NCI-H2227 treated with DMSO at 0.1 percent for 48 hours (cell line): ENCODE measurements at places on chromosomes 4 and X.

DNA sequence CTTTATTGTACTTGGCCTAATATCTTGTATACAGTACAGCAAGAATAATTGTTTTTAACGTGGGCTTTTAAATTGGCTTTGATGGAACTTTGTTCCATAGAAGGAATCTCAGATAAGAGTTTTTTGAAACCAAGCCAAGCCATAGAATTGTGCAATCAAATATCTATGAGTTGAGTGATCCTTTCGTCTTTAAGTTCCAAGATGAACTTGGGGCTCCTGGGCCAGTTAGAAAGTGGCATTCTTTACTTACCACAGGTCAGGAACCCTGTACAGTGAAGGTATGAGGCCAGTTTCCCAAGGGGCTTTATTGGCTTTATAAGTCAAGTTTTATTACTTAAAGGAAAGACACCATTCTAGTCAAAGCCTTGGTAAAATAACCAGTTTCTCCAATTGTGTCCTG is 2104.2 kb downstream of the PCDH7 start:
- no peak for DNase-seq

DNA sequence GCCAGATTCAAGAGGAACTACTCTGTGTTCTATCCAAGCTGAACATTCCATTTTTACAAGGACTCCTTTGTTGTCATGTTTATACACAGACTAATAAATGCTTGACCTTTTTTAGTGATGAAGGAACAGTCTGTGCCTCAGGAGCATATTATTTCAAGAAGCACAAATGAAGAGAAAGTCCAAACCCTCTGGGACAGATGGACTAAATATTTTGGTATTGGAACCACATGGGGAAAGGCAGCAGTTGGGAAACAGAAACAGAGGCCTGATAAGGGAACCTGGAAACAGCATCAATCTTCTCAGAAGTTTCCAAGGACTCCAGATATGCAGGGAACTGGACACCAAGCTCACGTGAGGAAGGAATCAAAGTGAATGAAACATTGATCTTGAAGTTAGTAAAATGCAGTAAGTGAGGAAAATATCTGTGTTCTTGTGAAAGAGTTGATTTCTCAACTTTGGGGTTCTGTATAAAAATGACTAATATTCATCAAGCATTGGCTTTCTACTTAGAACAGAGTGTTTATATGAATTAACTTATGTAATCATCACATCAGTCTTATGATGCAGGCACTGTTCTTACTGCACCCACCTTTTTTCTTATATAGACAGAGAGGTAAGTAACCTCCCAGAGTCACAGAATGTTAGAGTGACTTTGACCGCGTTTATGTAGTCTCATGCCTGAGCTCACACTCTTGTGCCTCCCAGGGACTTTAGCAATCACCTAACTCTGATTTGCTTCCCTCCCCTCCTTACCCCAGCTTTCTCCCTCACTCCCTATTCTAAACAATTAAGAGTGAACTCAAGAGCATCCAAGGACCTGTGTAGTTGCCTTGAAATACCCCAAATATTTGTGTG is 148.9 kb upstream of the JADE1 start:
- DNase-seq, result no peak

GRCh38 chr4:164949448-164950143 is 27.9 kb downstream of the TRIM61 start:
- DNase-seq, result no peak

DNA sequence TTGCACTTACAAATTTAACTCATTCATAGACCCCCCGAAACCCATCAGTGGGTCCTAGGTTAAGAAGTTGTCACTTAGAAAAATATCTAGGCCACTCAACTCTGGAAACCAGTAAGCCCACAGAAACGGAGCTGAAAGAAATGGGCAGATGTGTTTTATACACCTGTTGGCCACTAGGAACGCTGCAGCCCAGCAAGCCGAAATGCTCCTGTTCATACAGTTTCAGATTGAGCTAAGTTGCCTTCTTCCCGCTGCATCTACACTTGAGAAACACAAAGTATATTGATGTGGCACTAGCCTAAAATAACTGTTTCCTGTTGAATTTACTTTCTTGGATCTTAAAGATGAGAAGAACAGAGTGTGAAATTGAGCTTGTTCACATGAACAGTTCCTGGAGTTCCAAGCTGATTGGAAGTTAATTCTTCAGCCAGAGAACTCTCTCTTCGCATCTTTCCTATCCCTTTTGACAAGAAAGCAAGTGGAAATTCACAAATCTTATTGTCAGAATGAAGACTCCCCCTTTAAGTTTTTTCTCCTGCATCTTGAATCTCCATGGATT is 174.1 kb downstream of the RBMX2 start:
- DNase-seq, result peak; percentile 37

DNA sequence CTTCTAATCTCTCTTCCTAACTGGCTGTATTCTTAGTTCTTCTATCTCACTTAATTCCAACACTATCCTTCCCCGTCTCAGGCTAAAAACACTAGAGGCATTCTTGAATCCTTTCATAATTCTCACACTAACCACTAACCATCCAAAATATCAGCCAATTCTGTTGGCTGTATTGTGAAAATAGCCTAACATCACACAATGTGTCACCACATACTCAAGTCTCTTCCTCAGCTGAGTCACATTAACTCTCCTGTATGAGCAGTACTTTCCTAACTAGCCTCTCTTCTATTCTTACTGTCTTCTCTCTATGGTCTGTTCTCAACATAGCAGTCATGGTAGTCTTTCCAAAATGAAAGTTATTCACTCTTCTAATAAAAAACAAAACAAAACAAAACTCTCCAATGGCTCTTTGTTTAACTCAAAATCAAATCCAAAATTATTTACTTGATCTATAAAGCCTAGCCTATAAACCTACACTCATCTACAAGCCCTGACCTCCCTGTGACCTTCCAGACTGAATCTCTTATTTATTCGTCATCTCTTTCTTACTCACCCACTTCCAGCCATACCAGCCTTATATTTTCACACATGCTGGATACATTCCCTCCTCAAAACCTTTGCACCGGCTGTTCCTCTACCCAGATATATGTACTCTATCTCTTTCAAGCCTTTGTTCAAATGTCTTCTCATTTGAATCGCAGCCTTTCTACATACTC is 445.9 kb downstream of the TLL1 start:
- no peak for DNase-seq

DNA sequence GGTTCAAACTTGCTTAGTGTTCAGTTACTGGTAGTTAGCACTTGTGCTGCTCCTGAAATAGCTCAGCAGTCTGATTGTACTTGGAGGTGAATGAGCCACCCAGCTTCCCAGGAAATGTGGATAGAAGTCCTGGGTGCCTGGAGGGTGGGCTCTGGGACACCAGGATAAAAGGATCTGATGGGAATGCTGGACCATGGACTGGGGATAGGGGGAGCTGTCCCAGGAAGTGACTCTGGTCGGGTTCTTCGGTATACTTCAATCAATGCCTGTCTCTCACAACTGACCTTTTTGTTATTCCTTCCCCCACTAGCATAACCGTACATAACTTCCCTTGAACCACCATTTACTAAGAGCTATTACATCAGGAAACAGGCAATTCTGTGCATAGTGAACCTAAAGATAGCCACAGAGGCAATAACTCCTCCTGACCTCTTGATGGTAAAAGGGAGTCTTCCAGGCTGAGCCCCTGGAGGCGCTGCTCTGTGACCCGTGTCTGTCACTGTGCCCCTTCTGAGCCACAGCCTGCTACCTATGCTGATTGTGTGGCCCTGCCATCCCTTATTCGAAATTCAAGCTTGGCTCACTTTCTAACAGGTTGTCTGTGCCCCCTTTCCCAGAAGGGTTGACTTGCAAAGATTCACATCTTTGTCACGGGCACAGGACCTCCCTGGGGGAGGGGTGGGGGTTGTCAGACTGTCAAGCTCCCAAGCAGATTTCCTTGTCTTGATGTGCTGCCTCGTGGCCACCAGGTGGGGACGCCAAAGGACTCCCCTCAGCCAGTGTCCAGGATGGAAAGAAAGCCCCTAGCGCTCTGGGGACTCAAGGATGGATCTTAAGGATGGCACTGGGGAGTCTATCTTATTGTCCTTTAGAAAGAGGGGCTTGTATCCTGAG is 24.5 kb upstream of the WDR1 start:
- DNase-seq, result no peak

GRCh38 chr4:26859762-26860156 is 882 bp upstream of the STIM2 start:
- no peak for DNase-seq

- DNase-seq, result no peak
Observed at GRCh38 chrX:36443007-36443406, 523.5 kb downstream of the CFAP47 start.

DNA sequence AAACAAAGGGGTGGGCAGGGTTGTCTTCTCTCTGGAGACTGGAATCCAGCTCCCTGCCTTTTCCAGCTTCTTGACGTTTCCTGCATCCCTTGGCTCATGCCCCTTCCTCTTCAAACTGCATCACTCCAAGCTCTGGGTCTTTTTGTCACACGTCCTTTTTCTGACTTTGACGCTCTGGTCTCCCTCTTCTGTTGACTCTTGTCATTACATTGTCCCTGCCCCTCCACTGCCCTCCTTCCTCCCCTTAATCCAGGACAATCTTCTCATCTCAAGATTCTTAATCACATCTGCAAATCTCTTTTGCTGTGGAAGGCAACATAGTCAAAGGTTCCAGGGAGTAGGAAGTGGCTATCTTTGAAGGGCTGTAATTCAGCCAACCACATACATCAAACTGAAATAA is 178.3 kb downstream of the TMA16 start:
- no peak for DNase-seq
